ENCODE measurements at places on chromosomes 4 and X. TPM values are rescaled to one million over a fixed set of nuclear protein-coding genes. Genes with fewer than 3 reads are reported as not detected.

- no peak for DNase-seq
Observed at GRCh38 chr4:140061659-140062289, 92.2 kb downstream of the MAML3 start.

GRCh38 chr4:48967631-48968030 lies 18.4 kb upstream of the CWH43 start:
- peak; percentile 39 for DNase-seq

DNA sequence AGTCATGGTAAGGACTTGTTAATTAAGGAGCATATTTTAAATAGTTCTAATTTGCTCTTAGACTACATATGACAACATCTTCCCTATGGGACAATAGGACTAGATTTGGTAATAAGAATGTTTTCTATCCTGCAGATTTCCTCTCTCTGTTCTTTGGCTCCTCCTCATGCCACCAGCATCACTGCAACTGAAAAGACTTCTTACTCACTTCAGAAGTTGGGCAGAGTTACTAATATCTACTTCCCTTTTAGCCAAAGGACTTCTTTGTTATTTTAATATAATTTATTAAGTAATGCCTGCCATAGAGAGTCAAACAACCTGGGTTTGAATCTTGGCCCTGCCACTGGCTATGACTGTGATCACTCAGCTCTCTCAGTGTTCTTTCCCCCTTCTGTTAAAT lies 16.4 kb downstream of the MMAA start:
- DNase-seq: no peak

DNA sequence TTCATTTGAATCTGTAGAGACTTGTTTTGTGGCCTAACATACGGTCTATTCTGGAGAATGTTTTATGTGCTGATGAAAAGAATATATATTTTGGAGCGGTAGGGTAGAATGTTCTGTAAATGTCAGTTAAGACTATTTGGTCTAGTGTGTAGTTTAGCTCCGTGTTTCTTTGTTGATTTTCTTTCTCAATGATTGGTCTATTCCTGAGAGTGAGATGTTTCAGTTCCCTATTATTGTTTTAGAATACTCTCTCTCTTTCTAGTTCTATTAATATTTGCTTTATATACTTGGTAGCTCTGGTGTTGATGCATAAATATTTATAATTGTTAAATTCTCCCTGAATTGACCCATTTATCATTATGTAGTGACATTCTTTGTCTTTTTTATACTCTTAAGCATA lies 236.5 kb downstream of the GLUD2 start:
- DNase-seq: no peak

DNA sequence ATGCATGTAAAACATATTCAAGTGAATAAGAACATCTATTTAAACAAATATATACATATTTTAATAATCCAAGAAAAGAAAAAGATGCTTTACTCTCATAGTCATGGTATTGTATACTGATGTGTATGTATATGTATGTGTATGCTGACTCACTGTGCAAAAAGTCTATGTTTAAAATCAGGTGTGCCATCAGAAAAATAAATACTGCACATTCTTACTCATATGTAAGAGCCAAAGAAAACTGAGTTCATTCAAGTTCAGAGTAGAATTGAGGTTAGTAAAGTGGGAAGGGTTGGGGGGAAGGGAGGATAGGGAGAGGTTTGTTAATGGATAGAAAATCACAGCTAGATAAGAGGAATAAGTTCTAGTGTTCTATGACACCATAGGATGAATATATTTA lies 403.9 kb upstream of the SMIM31 start:
- peak; percentile 17 for DNase-seq

GRCh38 chr4:106395582-106395981 lies 27.0 kb upstream of the GIMD1 start:
- DNase-seq: no peak

GRCh38 chr4:54696649-54697048 lies 38.9 kb downstream of the KIT start:
- no peak for DNase-seq

- no peak for DNase-seq
Observed at GRCh38 chrX:153334654-153335295, 822 bp downstream of the ZNF275 start.

- no peak for DNase-seq
Observed at GRCh38 chr4:142120921-142121320, 484.5 kb downstream of the IL15 start.

DNA sequence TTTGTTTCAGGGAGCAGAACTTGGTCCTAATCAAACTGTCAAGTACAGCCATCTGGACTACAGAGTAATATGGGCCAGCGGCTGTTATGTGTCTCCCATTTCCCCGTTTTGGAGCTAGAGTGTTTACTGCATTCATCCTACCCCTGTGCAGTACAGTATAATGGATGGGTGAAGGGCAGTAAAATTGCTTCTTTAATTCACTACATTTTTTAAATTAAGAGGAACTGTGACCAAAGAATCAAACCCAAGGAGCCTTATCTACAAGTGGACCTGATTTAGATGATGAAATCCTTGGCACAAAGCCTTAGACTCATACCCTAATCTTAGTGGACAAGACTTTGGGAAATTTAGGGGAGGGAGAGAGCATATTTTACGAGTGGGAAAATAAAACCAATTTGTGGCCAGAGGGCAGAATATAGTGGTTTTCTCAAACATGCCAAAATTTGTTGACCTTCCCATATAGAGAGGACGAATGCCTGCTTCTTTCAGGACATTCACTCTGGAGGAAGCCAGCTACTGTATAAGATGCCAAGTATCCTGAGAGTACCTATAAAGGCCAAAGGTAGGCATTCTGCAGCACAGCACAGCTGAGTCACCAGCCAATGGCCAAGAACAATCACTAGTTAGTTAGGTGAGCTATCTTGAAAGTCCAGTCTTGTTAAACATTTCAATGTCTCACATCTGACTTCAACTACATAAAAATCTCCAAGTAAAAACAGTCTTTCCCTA lies 253.8 kb upstream of the KCNIP4 start:
- DNase-seq: no peak

DNA sequence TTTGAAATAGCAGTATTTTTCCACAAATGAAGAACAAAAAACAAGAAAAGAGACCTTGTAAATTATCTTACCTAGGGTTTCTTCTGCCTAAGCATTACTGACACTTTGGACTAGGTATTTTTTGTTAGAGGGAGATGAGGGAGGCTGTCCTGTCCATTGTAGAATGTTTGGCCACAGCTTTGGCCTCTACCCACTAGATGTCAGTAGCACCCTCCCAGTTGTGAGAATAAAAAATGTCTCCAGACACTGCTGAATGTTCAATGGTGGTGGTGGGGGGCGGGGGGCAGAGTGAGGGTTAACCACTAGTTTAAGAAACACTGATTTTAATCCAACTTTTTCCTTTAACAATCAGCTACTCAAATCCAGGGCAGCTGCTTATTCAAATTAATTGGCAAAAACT lies 25.8 kb downstream of the OTUD4 start:
- peak; percentile 35 for DNase-seq

DNA sequence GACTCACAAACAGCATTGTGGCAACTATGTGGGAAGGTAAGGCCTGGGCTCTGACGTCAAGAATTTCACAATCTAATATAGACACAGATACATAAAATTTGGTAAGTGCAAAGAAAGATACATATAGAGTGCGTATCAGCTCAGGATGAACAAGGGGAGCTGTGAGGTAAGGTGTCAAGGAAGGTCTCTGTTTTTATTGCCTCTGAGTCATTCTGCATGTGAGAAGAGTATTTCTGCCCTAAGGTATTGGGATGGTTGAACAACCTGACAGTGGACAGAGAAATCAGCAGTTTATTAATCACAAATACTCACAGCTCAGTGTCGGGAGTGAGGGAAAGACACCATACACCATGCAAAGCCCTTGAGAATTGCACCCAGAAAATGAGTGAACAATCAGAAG lies 89.8 kb downstream of the COMMD8 start:
- DNase-seq: no peak

GRCh38 chr4:53186714-53187358 lies 179.0 kb downstream of the SCFD2 start:
- DNase-seq: no peak

- DNase-seq: peak; percentile 12
Observed at GRCh38 chr4:139278912-139279759, 889 bp downstream of the MGARP start.

DNA sequence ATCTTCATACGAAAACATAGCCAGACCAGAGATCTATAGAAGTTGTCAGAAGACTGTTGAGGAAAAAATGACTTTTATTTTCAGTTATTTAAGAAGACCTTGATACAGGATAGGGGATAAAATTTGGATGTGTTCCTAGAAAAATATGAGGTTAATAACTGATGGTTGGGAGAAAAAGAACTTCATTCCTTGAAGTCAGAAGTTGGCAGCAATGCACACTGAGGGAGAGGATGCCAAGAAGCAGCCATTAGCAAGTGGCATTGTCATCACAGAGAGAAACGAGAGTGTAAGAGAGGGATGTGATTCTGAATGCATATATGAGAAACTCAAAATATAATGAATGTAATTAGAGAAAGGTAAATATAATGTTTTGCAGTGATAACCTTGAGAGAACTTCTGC lies 382.1 kb upstream of the EPHA5 start:
- DNase-seq: no peak

DNA sequence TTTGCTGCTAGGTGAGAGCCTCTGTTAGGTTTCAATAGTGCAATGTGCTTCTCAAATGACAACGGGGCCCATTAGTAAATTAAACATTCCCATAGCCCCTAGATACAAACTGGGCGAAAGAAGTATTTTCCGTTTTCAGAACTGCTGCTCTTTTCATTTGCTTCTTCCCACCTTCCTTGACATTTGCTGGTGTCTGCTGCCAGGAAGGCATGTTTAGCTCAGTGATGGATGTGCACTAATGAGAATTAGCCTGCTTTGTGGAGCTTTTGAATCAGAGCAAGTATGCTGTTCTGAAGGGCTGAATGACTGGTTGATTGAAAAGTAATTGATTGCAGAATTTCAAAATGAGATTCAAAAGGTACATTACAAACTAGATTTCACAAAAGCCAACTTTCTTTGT lies 57.0 kb downstream of the SHROOM3 start:
- DNase-seq: no peak

DNA sequence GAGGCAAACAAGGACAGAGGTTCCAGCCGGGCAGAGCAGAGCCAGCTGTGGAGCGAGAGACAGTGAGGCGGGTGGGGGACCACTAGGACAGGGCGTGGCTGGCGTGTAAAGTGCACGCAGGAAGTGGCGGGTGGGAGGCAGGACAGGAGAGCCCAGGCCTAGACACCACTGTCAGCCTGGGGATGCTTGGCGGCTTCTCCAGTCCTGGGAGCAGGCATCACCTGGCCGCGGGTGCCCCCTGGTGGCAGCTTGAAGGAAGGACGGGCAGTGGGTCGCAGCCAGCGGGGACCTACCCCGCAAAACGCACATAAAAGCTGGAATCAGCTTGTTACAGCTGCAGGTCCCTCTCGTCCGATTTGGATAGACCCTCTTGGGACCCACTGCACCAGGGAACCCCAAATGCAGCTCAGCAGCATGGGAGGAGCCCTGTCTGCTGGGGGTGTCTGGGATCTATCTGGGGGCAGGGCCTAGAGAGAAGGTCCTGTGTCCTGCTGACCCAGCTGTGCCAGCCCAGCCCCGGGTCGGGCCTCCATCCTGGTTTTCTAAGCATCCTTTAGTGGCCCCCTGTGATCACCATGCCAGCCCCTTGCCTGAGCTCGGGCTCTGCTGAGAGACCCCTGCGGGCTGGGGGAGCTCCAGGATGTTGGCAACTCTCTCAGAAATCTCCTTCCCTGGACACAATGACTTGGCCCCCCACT lies 57.7 kb downstream of the WFS1 start:
- DNase-seq: peak; percentile 55

DNA sequence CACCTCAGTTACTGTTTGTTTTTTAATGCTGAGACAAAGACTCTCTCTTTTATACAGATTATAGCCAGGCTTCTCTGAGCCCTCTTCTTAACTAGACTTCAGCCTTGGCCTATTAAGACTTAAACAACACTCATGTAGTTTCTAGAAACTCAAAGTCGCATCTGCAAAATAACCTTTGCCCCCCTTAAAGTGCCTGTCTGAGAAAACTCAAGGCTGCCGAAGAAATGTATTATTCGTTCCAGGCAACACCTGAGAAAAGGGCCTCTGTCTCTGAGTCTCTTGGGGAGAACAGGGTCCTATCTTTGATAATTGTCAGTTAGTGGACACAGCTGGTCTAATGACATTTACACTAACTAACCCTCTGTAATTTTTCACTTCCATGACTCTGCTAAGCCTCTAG lies 60.8 kb upstream of the HPGD start:
- no peak for DNase-seq

- DNase-seq: peak; percentile 94
Observed at GRCh38 chr4:82833696-82834313, 35.2 kb upstream of the SCD5 start.

DNA sequence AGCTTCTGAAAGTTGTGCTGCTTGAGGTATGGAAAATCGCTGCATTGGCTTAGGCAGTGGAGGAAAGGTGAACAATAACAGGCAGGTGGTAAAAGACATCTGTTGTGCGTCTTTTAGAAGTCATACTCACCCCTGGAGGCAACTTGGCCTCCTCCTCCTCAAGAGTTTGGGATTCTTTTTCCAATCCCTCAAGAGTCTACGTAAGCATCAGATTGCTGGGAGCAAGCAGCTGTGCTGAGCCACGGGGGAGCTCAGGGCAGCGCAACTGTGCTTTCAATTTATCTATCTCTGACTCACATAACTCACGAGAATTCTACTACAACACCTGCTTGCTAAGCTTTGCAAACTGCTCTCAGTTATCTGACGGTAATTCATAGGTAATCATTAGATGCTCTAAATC lies 6.4 kb upstream of the RBMX2 start:
- no peak for DNase-seq

The VEGFD gene
- 0.19 TPM for polyA plus RNA-seq

The GPR82 gene
- not detected for polyA plus RNA-seq

The EDNRA gene
- 3.8 TPM for polyA plus RNA-seq

The H2BW2 gene
- not detected for polyA plus RNA-seq

The SULT1B1 gene
- 0.05 TPM for polyA plus RNA-seq

The FRG2 gene
- not detected for polyA plus RNA-seq

The CSAG3 gene
- polyA plus RNA-seq: not detected

The RBM46 gene
- not detected for polyA plus RNA-seq

The MAGED4B gene
- 85.5 TPM for polyA plus RNA-seq
